ENCODE measurements at places on chromosomes 2 and 18.

DNA sequence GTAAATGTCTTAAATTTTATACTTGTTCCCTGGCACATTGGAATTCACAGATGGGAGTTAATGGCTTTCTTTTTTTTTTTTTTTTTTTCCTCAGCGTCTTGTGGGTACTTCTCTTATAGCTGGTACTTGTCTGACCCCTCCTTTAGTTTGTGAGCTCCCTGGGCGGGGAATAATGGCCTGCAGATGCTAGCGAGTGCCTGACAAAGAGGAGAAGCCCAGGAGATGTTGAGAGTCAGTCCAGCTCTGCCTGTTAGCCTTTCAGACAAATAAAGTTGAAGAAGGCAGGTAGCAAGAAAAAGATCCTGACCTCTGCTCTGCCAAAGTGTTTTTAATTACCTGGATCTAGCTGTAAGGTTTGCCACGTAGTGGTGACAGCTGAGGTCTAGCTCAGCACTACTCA, 6.6 kb downstream of the BCL2L11 start:
- no peak for DNase-seq

DNA sequence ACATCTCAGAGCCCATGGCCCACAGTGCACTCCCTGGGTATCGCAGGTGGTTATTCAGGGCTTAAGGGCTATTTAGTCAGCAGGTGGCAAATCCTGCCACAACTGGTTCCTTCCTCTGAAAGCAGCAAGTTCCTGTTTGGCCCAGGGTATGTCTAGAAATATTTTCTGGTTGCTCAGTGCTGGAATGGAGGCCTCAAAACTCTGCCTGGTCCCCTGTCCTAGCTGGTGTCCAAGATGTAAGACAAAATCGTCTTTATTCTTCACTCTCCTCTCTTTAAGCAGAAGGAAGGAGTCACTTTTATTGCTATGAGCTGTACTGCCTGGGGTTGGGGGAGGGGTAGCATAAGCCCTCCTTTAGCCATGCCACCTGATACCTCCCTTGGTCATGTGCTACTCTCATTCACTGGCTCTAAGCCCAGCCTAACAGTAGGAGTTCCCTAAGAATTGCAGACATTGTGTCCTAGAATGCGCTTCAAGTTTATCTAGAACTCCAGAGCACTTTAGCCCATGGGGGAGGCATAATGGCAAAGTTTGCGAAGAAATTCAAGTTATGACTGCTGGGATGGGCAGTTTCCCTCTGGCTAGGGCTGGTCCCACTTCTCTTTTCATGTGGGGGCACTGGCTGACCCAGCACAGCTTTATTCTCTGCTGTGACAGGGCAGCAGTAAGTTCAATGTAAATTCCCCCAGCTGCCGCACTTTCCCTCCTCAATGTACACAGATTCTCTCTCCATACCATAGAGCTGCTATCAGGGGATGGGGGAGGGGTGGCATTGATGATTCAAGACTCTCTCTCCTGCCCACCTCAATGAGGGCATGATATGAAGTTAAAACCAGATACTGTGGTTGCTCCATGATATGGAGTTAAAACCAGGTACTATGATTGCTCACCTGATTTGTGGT, 27.1 kb upstream of the CWC22 start:
- DNase-seq: no peak

DNA sequence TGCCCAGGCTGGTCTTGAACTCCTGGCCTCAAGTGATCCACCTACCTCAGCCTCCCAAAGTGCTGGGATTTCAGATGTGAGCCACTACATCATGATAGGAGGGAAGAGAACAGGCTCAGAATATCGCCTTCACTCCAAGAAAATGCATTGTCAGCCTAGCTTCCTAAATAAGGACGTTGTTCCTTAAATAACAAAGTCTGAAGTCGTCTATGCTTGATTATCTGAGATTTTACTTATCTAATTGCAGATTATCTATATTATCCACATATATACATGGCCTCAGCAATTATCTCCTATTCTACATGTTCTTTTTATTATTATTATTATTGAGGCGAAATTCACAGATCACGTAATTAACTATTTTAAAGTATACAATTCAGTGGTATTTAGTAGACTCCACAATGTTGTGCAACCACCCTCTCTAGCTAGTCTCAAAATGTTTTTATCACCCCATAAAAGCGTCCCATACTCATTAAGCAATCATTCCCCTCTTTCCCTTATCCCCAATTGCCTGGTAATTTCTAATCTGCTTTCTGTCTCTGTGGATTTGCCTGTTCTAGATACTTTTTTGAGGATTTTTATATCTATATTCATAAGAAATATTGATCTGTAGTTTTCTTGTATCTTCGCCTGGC, 95.1 kb upstream of the RFX8 start:
- DNase-seq: no peak

GRCh38 chr2:158207354-158207753, 105.7 kb downstream of the UPP2 start:
- no peak for DNase-seq

- DNase-seq: no peak
These were observed 141.1 kb downstream of the DOCK10 start for GRCh38 chr2:224901121-224901676.

GRCh38 chr2:150487537-150488429, at the start of gene RND3:
Gene RND3 (minus strand): TSS chr2:150487667. CDS start chr2:150487417, 250 bp downstream.
- no peak for DNase-seq

DNA sequence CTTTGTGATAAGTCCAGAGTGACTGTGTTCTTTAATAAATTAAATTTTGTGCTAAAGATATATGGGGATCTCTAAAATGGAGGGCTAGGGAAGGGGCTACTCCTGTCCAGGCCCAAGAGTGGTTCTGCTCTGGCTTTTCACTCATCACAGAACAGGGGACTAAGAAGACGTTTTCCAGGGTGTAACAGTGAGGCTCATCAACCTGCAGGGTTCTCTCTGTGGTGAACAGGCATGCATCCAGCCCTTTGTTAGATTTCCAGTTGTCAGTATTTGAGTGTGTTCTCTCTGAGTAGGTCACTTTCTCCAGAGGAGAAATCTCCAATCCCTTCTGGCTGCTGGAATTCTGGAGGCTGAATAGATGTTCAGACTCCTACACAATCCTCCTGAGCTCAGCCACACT, 408.9 kb downstream of the PLCL1 start:
- no peak for DNase-seq

DNA sequence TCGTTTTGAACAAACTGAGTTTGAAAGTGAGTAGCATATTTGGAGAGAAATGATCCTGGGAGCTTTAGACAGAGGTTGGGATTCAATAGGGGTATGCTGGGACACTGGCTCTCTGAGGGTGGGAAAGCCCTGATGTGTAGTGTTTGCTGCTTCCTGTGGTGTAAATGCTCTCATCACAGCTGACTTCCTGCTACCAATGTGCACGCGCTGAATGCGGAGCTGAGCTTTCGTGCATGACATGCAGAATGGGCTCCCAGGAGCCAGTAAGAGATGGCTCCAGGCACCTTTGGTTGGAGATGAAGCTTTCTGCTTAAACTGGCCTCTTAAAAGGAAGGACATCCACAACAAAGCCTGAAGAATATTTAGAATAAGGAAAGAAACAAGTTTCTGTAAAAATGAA, 224.1 kb upstream of the CCDC150 start:
- DNase-seq: no peak

DNA sequence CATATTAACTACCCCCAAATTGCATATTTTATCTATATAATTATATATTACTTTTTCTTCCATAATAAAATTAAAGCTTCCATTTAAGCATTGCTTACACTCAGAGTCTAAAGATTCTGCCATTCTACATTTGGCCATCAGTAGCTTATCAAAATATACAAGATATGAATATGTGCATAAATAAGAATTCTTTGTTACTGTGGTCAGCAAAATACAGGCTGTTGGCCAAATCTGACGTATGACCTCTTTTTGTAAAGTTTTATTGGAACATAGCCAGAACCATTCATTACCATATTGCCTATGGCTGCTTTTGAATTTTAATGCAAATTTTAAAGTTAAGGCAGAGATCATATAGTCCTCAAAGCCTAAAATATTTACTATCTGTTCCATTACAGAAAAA, 643.9 kb upstream of the VRK2 start:
- DNase-seq: no peak

- DNase-seq: no peak
These were observed 4.6 kb downstream of the CDCA7 start for GRCh38 chr2:173359231-173359630.

- no peak for DNase-seq
These were observed 1.4 kb downstream of the GFPT1 start for GRCh38 chr2:69385443-69386151.

DNA sequence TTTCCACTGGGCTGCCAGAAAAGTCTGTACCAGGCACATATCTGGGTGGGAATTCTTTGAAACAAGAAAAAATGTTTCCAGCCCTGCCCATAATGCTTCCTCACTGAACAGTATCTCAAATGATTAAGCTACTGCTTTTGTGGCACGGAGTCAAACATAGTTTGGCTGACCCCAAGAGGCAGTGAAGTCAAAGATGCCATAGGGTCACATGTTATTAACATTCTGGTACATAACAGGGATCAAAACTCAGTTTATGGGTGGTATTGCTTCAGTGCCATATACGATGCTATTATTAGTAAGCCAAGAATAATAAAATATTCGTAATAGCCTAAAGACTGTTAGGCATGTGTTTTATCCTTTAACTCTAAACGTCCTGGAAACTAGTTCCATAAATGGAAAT, 112.4 kb downstream of the FEZ2 start:
- no peak for DNase-seq

DNA sequence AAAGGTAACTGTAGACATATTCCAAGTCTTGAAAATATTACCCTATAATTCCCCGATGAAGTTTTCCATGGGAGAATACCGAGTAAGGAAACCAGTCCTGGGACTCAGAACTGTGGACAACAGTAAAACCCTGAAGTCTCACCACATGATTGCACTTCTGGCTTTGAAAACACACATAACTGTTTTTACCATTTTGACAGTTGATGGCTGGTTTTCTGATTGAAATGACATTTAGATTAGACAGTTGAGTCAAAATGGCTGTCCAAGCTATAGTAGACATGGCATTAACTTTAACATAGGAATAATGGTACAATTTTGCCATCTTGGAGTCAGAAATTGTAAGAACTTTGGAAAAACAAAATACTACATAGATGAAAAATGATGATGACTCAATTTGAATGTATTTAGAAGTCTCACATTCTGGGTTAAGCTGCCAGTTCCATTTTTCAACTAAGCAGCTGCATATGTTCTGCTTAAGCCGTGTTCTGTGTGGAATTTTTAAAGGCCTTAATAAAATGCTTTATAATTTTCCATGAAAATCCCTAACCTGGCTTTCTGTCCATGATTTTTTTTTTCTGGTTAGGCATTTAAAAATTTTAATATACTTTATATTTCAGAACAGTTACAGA, 38.3 kb upstream of the WIPF1 start:
- no peak for DNase-seq

DNA sequence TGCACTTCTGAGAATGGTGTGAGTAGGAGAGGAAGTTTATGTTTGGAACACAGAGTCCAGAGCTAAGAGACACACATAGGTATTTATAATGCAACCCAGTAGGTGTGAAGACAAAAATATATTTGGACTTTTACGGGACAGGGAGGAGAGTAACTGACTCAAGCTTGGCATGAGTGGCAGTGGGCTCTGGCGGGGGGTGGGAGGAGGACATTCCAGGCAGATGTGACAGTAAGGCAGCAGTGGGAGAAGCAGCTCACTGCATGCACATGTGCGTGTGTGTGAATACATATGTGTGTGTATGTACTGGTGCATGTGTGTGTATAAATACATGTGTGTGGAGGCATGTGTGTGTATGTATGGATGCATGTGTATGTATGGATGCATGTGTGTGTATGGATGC, 51.4 kb downstream of the DCDC2C start:
- DNase-seq: no peak

- DNase-seq: no peak
These were observed 164.2 kb downstream of the C1D start for GRCh38 chr2:67898595-67898994.

DNA sequence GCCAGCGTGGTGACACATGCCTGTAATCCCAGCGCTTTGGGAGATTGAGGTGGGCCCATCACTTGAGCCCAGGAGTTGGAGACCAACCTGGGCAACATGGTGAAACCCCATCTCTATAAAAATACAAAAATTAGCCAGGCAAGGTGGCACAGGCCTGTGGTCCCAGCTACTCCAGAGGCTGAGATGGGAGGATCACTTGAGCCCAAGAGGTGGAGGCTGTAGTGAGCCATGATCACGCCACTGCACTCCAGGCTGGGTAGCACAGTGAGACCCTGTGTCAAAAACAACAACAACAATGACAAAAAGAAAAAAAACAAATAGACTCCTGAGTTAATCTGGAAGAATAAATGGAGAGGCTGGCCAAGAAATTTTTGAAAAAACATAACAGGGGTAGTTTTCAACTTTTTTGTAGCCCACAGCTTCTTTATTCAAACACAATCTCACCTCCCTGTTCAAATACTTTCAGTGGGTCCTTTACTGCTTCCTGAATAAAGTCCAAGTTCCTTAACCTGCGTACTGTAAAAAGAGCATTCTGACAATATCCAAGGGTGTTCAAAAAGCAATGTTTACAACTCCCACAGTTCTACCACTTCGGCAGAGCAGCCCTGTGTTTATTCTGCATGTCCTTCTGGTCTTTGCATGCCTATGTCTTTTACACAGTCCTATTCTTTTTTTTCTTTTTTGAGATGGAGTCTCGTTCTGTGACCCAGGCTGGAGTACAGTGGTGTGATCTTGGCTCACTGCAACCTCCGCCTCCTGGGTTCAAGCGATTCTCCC, 53.5 kb downstream of the LRRFIP1 start:
- no peak for DNase-seq

DNA sequence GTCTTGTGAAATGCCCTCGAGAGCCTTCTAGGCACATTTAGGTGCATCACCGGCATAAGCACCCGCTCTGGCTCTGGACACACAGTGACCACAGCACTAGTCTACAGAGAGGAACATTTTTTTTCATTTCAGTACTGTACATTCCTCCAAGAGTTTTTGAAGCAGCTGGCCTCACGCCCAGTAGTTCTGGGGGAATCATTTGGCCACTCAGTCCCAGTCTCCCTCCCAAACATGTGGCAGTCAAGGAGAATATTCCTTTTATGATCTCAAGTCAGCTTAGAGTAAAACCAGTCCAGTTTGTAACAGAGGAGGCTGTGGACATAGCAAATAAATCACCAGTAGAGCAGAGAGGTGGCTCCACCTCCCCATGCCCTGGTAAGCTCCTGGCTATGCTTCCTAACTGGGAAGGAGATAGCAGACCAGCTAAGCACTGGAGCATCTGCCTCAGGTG, 48.1 kb downstream of the KCNE4 start:
- DNase-seq: no peak

DNA sequence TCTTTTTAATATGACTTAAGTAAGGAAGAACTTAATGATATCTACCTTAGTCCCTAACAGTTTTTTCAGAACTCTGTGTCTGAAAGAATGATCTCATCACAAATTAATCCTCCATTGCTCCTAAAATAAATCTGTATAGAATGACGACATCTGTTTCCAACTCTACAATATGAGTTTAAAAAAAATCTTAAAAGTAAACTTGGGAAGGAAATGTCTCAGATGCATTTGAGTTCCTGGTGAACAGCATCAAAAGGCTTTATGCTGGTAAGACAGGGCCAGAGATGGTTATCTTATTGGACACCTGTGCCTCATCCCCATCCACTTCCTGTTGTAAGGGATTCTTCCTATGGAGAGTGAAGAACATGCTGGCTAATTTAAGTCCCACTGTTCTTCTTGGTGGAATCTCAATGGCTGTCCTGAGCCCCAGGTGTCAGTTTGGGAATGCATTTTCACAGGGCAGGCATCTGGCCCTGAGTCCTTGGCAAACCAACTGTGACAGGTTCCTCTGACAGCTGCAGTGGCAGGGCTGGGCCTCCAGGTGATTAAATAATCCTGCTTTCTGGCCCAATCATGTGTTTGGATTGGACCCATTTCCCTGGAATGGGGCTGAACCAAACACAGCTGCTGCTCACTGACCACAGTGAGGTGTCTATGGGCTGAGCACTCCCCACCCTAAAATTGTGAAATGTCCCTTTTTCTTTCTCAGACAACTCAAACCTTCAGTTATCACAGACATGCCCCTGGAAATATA, 12.9 kb upstream of the NCKAP5 start:
- no peak for DNase-seq
